Smooth muscle cell of the coronary artery (primary cell): ENCODE measurements at places on chromosomes 1 and 21. TPM values are rescaled to one million over a fixed set of nuclear protein-coding genes. Genes with fewer than 3 reads are reported as not detected.

The TNFRSF4 gene
- not detected in 2 replicates for total RNA-seq

The FAM110D gene
- under 0.01 and 0.08 TPM in 2 replicates for total RNA-seq

The MFAP2 gene
- total RNA-seq: 25.4 and 79.5 TPM in 2 replicates

The HSD3B1 gene
- total RNA-seq: not detected in 2 replicates

The ARHGEF11 gene
- total RNA-seq: 19.8 and 24.9 TPM in 2 replicates

The LDLRAD1 gene
- not detected in 2 replicates for total RNA-seq

The FH gene
- total RNA-seq: 95.7 and 111 TPM in 2 replicates

The OLIG2 gene
- total RNA-seq: not detected in 2 replicates

The DFFA gene
- 40.3 and 45.9 TPM in 2 replicates for total RNA-seq

The ZFP69B gene
- total RNA-seq: 1.1 and 7.2 TPM in 2 replicates

The COL16A1 gene
- total RNA-seq: 38.7 and 119 TPM in 2 replicates

The AKNAD1 gene
- not detected in 2 replicates for total RNA-seq

The F13B gene
- not detected in 2 replicates for total RNA-seq

The PLA2G2D gene
- not detected in 2 replicates for total RNA-seq

The HOOK1 gene
- 1.5 TPM in 1 of 2 replicates, not detected in the other for total RNA-seq

The DISP1 gene
- 2.1 and 5.1 TPM in 2 replicates for total RNA-seq

The VCAM1 gene
- total RNA-seq: 6.6 and 31.3 TPM in 2 replicates

The MYOG gene
- total RNA-seq: not detected in 2 replicates

The NCF2 gene
- total RNA-seq: 0.68 TPM in 1 of 2 replicates, not detected in the other

The CPLANE2 gene
- total RNA-seq: 9.0 and 10.9 TPM in 2 replicates

The PINK1 gene
- 68.1 and 88.9 TPM in 2 replicates for total RNA-seq

The CACNA1E gene
- total RNA-seq: not detected in 2 replicates

The VSIG8 gene
- 0.08 TPM in 1 of 2 replicates, not detected in the other for total RNA-seq

The CFAP74 gene
- total RNA-seq: not detected in 2 replicates
